NCI-H1092 (cell line): ENCODE measurements at places on chromosomes 4 and X.

- no peak for DNase-seq
These were observed 80.1 kb downstream of the HS3ST1 start for GRCh38 chr4:11348449-11349088.

- DNase-seq: no peak
These were observed 640.6 kb downstream of the RPA4 start for GRCh38 chrX:97524340-97524739.

GRCh38 chrX:103248553-103248952, 6.4 kb downstream of the TCEAL8 start:
- no peak for DNase-seq

DNA sequence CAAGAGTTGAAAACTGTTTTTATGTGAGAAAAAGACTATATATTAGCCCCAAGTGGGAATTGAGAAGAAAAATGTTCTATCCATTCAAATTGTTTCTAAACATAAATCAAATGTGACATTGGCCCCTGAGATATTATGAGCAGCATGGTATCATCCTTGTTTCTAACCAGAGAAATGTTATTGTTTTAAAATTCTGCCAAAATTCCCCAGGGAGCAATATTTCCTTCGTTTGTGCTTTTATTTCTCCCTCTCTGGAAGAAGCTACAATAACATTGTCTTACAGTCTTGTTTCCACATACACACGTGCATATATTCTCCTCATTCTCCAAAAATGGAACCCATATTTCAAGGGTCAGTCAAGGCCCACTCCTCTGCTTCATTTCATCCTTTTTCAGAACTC, 46.7 kb downstream of the MAGEB17 start:
- DNase-seq: no peak

DNA sequence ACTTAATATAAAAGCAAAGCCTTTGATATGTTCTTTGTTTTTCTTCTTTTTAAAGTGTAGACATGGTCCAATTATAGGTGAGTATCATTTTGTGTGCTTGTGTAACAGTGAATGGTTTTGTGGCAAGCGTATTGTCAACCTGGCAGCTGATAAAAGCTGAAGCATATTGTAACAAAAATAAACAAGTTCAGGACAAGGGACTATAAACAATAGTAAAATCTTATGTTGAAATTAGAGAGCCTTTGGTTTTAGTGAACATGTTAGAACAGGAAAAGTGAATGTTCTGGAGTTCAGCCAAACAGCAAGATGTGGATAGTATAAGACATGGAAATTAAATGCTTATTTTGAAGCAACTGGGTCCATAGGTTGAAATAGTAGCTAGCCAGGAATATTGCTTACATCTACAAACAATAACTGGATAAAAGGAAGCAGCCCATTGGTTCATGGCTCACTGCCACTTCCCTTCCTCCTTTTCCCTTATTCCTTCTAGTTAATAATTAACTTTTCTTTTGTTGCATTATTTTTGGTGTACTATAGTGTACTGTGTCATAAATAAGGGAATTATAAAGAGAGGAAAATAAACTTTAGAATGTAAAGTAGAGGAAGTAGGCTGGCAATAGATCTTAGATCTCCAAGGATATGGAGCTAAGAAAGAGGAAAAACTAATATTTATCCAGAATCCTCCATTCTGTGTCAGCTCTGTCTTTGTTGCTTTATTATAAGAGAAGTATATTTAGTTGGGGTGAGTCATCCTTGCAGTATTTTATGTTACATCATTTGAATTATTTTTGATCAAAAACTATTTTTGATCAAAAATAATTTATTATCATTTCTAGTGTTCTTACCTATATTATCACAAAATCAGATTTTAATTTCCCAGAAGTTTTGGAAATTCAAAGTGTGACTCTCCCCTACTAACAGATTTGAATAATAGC, 65.6 kb downstream of the MRPL1 start:
- no peak for DNase-seq

DNA sequence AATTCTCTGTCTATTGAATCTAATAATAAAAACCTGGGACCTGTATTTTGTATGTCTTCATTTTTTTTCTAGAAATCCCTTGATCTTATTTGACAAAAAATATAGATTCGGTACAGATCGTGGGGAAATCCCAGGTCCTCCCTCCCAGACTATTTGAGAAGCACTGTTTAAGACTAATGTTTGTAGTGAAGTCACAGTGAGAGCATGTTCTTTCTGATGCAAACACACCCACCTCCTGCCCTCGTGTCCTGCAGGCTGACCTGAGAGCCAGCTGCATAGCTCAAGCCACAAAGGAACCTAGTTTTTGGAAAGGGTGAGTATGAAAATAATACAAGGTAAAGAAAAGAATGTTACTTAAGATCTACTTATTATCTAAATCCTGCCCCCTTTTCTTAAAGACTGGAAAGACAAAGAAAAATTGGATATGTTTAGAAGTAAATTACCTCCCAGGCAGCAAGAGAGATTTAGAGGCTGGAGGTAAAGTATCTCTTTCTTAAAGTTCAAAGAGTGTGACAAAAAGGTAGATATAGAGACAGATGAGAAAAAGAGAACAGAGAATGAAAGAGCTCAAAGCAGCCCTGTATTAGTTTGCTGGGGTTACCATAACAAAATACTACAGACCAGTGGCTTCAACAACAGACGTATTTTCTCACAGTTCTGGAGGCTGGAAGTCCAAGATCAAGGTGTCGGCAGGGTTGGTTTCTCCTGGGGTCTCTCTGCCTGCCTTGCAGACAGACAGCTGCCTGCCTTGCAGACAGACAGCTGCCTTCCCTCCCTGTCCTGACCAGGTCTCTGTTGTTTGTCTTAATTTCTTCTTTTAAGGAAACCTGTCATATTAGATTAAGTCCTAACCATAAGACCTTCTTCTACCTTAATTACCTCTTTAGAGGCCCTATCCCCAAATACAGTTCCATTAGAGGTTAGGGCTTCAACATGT, 20.4 kb upstream of the DCTD start:
- DNase-seq: no peak

DNA sequence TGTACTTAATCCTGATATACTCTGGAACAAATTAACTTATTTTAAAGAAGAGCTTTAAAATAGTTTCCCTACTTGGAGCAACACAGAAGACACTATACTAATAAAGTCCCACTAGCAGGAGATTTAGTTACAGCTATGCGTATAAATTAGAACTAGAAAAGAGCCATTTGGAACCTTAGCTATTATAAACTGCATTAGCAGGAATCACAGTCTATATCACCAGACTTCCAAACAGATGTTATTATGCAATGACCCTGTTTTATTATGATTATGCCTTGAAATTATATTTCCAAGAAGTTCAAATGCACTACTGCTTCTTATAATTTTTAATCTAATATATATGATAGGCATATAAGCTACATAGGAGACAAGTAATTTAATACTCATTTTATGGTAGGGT, 95.5 kb upstream of the WDR44 start:
- no peak for DNase-seq

- DNase-seq: no peak
These were observed 103.3 kb upstream of the LEF1 start for GRCh38 chr4:108272046-108272445.

GRCh38 chr4:88792821-88793220, 95.2 kb upstream of the NAP1L5 start:
- DNase-seq: no peak

DNA sequence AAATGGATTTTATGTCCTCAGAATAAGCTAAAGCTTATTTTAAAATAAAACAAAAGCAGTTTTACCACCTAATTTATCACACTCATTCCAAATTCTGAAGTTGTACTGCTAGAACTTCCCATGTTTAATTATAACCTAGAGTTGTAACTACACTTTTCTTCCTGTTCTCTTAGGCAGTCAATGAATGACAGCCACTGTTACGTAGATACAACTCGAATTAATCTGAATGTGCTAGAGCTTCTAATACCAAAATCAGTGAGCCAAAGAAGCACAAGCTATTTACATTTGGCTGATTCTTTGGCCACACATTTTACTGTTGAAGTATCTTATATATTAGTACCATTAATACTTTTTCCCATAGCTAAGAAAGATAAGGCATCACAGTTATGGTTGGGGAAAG, 99.0 kb upstream of the FTHL17 start:
- DNase-seq: no peak

- DNase-seq: no peak
These were observed 1108.2 kb downstream of the PCDH18 start for GRCh38 chr4:136424052-136424451.

- DNase-seq: no peak
These were observed 97.9 kb downstream of the NEUROG2 start for GRCh38 chr4:112418092-112418491.

GRCh38 chrX:25039036-25039435, 23.3 kb upstream of the ARX start:
- DNase-seq: no peak

GRCh38 chr4:75630174-75630936, at the start of gene CDKL2:
TSS of gene CDKL2 (minus strand) at chr4:75630528. CDS start at chr4:75625988, 4,540 bp downstream.
- DNase-seq: peak; percentile 87

DNA sequence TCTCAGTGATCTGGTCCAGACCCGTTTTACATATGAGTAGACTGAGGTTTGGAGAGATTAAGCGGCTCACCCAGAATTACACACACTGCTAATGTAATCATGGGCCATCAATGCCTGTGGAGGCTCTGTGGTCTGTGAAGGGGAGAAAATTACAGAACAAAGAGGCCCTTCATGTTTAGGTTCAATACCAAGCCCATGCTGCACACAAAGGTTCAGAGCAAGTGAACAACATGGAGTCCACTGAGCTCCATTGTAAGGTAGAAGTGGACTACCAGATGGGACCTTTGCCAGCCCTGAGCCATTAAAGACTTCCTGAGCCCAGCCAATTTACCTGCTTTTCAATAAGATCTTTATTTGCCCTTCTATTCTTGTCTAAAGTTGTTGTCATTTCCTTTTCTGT, 109.8 kb downstream of the LUZP4 start:
- DNase-seq: no peak

GRCh38 chr4:168723020-168723419, 226.2 kb downstream of the PALLD start:
- DNase-seq: no peak

DNA sequence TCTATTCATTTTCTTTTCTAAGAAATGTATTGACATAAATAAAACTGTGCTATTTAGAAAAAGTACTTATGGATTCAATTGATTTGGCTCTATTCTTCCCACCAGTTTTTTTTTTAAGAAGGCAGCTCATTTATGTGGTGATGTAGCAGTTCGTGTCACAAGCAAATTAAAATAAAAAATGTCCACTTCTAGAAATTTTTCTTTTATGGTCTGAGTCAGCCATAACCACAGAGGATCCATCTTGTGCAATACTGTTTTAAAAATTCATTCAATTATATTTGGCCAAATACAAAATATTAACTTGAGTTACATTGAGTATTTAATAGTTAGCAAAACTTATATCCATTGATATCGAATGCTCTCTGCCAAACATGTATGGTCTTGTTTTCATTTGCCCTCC, 207.9 kb upstream of the FAT1 start:
- no peak for DNase-seq

- DNase-seq: no peak
These were observed 521.9 kb upstream of the BOD1L1 start for GRCh38 chr4:14149176-14150053.

DNA sequence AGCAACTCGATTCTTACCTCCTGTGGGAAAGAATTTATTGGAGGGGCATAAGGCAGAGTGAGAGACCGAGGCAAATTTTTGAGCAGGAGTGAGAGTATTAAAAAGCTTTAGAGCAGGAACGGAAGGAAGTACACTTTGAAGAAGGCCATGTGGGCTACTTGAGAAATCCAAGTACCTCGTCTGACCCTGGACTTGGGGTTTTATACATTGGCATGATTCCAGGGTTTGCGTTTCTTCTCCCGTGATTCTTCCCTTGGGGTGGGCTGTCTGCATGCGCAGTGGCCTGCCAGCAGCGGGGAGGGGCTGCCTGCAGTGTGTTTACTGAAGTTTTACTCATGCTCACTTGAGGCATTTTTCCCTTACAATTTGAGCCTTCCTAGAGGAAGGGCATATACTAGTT, 3.4 kb downstream of the GALNT7 start:
- no peak for DNase-seq

DNA sequence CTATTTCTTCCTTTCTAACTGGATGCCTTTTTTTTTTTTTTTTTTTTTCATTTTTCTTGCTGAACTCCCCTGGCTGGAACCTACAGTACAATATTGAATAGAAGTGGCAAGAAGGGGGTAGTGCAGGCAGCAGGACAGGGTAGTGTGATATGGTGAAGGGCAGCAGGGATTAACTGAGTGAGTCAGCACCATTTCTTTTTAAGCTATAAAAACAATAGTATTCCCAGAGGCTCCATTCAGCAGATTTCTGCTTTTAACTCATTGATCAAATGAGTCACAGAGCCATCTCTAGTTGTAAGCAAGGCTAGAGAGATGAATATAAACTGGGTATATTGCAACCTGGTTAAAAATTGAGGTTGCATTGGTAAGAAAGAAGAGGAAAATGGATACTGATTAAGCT, 53.6 kb upstream of the SETD7 start:
- DNase-seq: no peak

- no peak for DNase-seq
These were observed 26.0 kb upstream of the YTHDC1 start for GRCh38 chr4:68375667-68376559.

- no peak for DNase-seq
These were observed 91.6 kb upstream of the BMP2K start for GRCh38 chr4:78684325-78685079.

DNA sequence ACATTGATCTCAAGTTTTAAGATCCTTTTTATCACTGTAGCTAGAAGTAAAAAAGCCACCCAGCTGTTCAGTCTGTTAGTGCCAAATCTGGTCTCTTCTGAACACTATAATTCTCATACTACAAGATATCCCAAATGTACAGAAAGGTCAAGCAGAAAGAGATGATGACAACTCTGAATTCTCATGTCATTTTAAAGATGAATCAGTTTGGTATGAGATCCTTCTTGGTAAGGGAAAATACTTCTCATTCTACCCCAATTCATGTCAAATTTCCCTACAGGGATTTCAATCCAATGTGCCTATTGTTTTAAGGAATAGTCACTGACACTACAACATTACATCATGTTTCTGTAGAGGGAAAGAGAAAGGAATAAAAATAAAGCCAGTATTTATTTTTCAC, 184.5 kb downstream of the CPEB2 start:
- no peak for DNase-seq

GRCh38 chr4:8706216-8707044, 113.9 kb downstream of the CPZ start:
- no peak for DNase-seq

DNA sequence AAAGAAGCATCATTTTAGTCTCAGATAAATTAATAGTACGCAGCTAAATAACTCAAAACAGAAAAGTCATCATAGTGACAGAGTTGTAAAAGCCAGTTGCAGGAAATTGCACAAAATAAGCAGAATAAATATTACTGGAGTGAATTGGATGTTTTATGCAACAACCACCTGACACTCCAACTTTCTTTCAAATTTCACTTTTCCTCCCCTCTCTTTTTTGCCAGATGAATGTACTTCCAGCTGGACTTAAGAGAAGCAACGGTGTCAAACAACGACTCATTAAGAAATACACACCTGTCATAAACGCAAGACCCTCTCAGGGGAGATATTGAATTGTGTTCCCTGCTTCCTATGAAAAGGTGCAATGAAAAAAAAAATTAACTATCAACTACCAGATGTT, 120.2 kb upstream of the HCCS start:
- no peak for DNase-seq

GRCh38 chrX:18755651-18756050, 48.2 kb downstream of the PPEF1 start:
- DNase-seq: no peak
